ENCODE measurements at places on chromosomes 2 and 18.

DNA sequence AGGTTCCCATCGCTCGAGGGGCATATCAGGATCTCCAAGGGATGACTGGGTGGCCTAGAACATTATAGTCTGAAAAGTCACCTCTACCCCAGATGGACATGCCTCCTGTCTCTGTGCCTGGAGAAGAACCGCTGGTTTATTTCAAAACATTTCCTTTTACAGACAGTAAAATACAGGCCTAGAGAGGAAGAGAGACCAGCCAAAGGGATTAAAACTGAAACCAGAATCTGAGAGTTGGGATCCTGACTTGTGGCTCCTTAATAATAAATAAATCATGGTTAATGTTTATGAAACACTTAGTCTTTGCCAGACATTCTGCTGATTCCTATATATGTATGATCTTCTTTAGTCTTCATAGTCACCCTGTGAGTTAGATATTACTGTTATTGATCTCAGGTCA lies 153.7 kb downstream of the DDX1 start:
- peaks cover 10% of the 10 kb centered on the region for H3K27me3 ChIP-seq
- no peak overlapping the region for H3K4me3 ChIP-seq

GRCh38 chr18:46046126-46046525 lies 25.9 kb downstream of the PSTPIP2 start:
- no peak overlapping the region for H3K27ac ChIP-seq
- no peak for DNase-seq
- H3K27me3 ChIP-seq, result no peaks in the 10 kb centered on the region
- H3K4me1 ChIP-seq, result peaks cover 32% of the 10 kb centered on the region
- H3K36me3 ChIP-seq, result no peaks in the 10 kb centered on the region

- no peak for DNase-seq
- H3K27ac ChIP-seq, result no peak overlapping the region
- peaks cover 22% of the 10 kb centered on the region for H3K27me3 ChIP-seq
- no peaks in the 10 kb centered on the region for H3K36me3 ChIP-seq
- H3K4me1 ChIP-seq, result no peaks in the 10 kb centered on the region
These were observed 127.3 kb upstream of the SPATS2L start for GRCh38 chr2:200179151-200179550.

DNA sequence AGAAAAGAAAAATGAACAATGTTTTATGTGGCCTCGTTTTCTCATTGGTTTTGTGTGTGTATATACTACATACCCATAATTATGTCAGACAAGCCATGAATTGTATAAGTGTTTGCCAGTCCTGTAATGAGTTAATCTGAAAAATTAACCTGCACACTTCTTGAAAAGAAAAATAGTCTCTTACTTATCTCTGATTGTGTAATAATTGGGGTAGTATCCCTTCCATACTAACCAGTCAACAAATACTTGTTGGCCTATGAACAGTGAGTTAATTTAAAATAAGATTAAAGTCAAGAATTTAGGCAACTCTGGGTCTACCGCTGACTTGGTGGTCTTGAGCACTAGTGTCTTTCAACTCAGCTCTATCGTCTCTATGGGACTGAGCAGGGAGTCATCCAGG lies 48.8 kb downstream of the ACVR1 start:
- no peak overlapping the region for H3K27ac ChIP-seq
- no peak overlapping the region for H3K4me3 ChIP-seq
- H3K36me3 ChIP-seq, result peaks cover 40% of the 10 kb centered on the region
- H3K27me3 ChIP-seq, result no peaks in the 10 kb centered on the region
- H3K4me1 ChIP-seq, result peaks cover 23% of the 10 kb centered on the region
- DNase-seq, result no peak

- DNase-seq, result no peak
- no peaks in the 10 kb centered on the region for H3K27me3 ChIP-seq
- no peaks in the 10 kb centered on the region for H3K4me1 ChIP-seq
These were observed 60.8 kb downstream of the ST6GAL2 start for GRCh38 chr2:106825161-106825560.

DNA sequence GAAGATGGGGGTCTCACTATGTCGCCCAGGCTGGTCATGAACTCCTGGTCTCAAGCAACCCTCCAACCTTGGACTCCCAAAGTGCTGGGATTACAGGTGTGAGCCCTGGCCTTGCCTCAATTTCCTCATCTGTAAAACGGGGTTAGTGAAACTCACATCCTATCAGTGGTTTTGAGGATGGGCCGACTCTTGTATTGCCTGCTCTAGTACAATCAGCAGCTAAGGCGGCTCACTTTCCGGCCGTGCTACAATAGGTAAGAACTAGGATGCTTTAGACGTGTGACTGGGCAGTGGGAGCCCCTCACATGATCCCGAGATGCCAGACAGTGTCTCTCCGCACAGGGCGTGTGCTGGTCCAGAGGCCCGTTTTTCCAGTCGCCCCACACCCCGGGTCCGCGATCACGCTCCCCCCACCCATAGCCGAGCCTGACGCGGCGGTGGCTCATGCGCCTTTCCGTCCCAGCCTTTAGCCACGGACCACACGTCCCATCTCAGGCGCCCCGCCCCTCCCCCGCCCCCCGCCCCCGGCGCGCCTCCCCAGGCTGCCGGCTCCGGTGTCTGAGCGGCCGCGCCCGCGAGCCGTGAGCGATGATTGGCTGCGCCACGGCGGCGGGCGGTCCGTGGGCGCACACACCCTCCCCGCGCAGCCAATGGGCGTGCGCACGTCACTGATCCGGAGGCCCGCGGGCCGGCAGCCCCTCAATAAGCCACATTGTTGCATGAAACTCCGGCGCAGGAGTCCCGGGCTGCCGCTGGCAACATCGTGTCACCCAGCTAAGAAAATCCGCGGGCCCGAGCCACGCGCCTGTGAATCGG lies at the start of gene HK2:
Gene HK2, plus strand, starts transcription at position 710 of the 816 bp plus-strand sequence. CDS start 454 bp downstream, outside the sequence.
- peaks cover 48% of the 10 kb centered on the region for H3K4me1 ChIP-seq
- H3K27ac ChIP-seq, result peak within 1 kb of the TSS; percentile 97
- H3K27me3 ChIP-seq, result no peaks in the 10 kb centered on the region
- peak within 1 kb of the TSS; percentile 96 for H3K4me3 ChIP-seq
- peaks cover 34% of the 10 kb centered on the region for H3K36me3 ChIP-seq

DNA sequence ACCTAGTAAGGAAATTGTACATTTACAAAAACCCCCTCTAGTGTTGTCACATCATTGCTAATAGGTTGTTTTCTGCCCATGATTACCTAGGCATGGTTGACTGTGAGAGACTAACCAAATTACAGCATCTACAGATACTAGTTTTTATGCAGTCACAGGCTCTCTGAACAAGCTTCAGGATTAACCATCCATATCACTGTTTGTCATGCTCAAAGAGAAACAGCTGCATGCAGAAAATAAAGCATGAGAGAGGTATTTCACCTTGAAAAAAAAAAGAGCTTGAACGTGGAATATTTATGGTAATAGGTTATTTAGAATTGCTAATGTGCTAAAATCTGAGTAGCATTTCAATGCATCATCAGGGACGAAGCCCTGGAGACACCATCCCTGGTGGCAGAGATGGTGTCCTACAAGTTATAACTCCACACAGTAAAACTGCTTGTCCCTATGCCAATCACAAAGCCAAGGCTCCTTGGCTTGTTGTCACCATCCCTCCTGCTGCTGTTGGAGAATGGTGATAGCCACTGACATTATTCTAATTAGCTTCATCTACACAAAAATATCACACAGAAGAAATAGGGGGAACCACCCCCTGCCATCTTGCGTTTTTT lies 5.4 kb downstream of the NEB start:
- H3K27me3 ChIP-seq, result no peaks in the 10 kb centered on the region
- H3K27ac ChIP-seq, result no peak overlapping the region
- no peaks in the 10 kb centered on the region for H3K4me1 ChIP-seq
- H3K36me3 ChIP-seq, result no peaks in the 10 kb centered on the region
- no peak for DNase-seq

- no peak for DNase-seq
- peak overlapping the region; percentile 8 for H3K4me3 ChIP-seq
- H3K4me1 ChIP-seq, result peaks cover 86% of the 10 kb centered on the region
- peak overlapping the region; percentile 79 for H3K27ac ChIP-seq
These were observed 63.5 kb upstream of the CTLA4 start for GRCh38 chr2:203804070-203804469.

GRCh38 chr2:218555527-218555926 lies 12.6 kb downstream of the USP37 start:
- no peak overlapping the region for H3K27ac ChIP-seq
- H3K4me1 ChIP-seq, result peaks cover 13% of the 10 kb centered on the region
- no peak for DNase-seq
- no peak overlapping the region for H3K4me3 ChIP-seq
- peaks cover 92% of the 10 kb centered on the region for H3K36me3 ChIP-seq
- H3K27me3 ChIP-seq, result no peaks in the 10 kb centered on the region

DNA sequence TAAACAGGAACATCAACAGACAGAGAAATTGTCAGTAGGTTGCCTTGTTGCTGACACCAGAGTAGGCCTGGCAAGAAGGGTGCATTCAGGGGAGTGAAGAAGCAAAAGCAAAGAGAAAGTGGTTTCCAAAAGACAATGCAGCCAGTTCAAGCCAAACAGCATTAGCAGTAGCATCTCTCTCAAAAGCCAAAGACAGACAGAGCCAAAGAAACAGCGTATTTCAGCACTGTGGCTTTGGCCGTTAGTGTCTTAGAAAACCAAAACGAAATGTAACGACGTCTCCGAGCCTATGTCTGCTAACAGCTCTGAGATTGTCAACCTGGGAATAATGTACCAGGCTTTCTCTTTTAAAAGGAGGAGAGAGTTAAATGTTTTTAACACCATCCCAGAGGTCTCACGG lies 178.6 kb downstream of the NRP2 start:
- H3K4me3 ChIP-seq, result no peak overlapping the region
- peaks cover 25% of the 10 kb centered on the region for H3K27me3 ChIP-seq
- H3K4me1 ChIP-seq, result no peaks in the 10 kb centered on the region
- no peak for DNase-seq
- no peaks in the 10 kb centered on the region for H3K36me3 ChIP-seq
- H3K27ac ChIP-seq, result no peak overlapping the region

DNA sequence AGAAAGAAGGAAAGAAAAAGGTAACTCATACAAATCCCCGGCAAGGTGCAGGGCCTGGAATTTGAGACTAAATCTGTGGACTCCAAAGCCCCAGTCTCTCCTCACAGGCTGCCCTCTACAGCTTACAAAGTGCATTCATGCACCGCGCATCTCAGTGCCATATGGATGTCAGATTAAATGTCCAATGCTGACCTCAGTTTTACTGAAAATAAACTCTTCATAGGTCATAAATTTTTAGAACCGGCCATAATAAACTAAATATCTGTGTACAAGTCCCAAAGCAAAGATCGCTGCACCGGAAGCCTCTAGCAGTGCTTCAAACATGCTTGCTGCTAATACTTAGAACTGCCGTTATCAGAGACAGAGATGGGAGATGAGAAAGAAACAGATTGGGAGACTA lies 17.7 kb downstream of the ST6GAL2 start:
- H3K36me3 ChIP-seq, result no peaks in the 10 kb centered on the region
- no peak overlapping the region for H3K27ac ChIP-seq
- no peaks in the 10 kb centered on the region for H3K27me3 ChIP-seq
- no peak overlapping the region for H3K4me3 ChIP-seq

- no peak overlapping the region for H3K4me3 ChIP-seq
- H3K4me1 ChIP-seq, result peaks cover 76% of the 10 kb centered on the region
- no peak for DNase-seq
- peaks cover 4% of the 10 kb centered on the region for H3K36me3 ChIP-seq
These were observed 48.7 kb downstream of the IL1RL2 start for GRCh38 chr2:102235491-102235890.

GRCh38 chr2:236872981-236873380 lies 212.7 kb upstream of the COPS8 start:
- H3K4me1 ChIP-seq, result peaks cover 2% of the 10 kb centered on the region
- no peak overlapping the region for H3K27ac ChIP-seq
- H3K4me3 ChIP-seq, result no peak overlapping the region
- H3K27me3 ChIP-seq, result peaks cover 11% of the 10 kb centered on the region
- DNase-seq, result no peak
- H3K36me3 ChIP-seq, result no peaks in the 10 kb centered on the region

DNA sequence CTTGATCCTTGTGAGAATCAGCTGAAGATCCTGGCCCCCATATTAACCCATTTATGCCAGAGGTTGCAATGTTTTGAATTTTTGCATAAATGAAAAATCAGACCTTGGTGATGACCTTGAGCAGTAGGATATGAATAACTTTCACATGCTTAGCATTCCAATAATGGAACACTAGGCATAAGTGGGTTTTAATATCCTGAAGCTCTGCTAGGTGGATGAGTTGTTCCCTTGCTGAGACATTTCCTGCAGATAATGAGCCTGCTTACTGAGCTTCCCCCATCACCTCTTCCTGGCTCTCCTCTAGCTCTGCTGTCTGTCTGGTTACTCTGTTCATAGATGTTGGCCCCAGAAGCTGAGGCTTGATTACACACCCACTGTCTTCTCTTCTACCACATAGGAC lies 25.5 kb upstream of the SEC11C start:
- H3K27me3 ChIP-seq, result peaks cover 55% of the 10 kb centered on the region
- no peaks in the 10 kb centered on the region for H3K4me1 ChIP-seq
- H3K4me3 ChIP-seq, result no peak overlapping the region

- no peak for DNase-seq
- no peaks in the 10 kb centered on the region for H3K27me3 ChIP-seq
- H3K36me3 ChIP-seq, result no peaks in the 10 kb centered on the region
- H3K27ac ChIP-seq, result no peak overlapping the region
These were observed 28.4 kb downstream of the NRXN1 start for GRCh38 chr2:51003345-51004192.

Measured in activated T-cell treated with anti-CD3 and anti-CD28 coated beads, Interleukin-2, amount 50 U/mL, for 24 hours (primary cell).